ENCODE measurements at places on chromosomes 7 and 10.

DNA sequence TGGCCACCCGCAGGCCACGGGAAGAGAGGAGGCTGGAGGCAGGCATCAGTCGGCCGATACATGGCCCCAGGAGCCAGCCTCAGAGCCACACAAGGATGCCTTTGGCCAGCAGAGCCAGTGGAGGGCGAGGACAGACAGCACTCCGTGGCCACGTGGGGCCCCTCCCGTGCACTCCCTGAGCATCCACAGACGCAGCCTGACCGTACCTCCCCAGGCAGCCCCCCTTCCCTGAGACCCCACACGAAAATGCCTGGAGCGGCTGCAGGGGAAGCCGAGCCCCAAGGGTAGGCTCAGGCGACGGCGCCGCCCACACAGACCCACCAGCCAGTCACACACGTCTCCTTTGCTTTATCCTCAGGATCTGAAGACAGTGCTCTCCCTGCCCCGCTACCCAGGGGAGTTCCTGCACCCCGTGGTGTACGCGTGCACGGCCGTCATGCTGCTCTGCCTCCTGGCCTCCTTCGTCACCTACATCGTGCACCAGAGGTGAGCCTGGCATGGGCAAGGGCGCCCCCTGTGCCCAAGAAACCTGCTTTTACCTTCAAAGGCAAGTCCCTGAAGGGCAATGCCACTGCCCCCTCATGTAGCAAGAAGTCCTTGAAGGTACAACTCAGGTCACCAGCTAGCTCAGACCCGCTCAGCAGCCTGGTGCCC lies 9.0 kb downstream of the ADGRA1 start:
- no peak for DNase-seq

GRCh38 chr7:56063882-56064625 lies at the start of gene SUMF2:
Gene SUMF2, plus strand, starts transcription at chr7:56064286. Its CDS starts 26 bp downstream, at chr7:56064312.
- DNase-seq = peak; percentile 95

DNA sequence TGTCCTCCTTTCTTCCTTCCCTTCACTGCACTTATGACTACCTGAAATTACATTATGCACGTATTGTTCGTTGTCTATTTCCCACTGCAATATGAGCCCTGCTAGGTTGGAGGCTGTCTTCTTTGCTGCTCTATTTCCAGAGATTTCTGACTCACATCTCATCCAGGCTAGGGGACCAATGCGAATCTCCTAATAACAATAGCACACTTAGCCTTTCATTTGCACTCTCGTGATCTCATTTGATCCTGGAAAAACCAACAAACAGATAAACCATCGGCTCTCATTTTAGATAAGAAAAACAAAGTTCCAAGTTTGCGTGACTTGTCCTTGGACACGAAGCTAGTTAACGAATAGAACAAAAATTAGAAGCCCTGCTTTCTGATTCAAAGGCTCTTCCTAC lies 1.4 kb downstream of the ZNF438 start:
- DNase-seq = no peak

- DNase-seq = peak; percentile 65
Observed at GRCh38 chr7:43649755-43650274, 66.9 kb downstream of the STK17A start.

- no peak for DNase-seq
Observed at GRCh38 chr7:50446542-50446960, 3.6 kb downstream of the FIGNL1 start.

DNA sequence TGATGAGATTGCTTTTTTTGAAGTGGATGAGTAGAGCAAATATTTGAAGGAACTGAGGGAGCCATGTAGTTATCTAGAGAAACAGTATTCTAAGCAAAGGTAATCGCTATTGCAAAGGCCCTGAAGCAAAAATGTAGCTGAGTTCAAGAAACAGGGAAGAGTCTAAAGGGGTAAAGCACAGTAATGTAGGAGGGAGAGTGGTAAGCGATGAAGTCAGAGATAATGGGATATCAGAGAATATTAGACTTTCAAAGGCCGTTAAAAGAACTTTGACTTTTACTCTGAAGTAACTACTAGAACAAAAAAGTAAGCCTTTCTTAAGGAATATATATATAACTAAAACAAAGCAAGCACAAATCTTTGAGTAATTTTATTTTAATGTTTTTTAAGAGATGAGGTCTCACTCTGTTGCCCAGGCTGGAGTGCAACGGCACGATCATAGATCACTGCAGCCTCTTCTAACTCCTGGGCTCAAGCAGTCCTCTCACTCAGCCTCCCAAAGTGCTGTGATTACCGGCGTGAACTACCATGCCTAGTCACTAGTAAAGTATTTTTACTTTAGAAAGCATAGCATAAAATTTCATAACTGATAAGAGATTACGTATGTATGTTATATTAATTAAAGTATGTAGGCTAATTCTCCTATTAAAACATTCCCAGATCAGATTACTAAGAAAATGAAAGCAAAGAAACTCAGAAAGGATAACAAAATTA lies 61.7 kb upstream of the OIT3 start:
- DNase-seq = no peak

DNA sequence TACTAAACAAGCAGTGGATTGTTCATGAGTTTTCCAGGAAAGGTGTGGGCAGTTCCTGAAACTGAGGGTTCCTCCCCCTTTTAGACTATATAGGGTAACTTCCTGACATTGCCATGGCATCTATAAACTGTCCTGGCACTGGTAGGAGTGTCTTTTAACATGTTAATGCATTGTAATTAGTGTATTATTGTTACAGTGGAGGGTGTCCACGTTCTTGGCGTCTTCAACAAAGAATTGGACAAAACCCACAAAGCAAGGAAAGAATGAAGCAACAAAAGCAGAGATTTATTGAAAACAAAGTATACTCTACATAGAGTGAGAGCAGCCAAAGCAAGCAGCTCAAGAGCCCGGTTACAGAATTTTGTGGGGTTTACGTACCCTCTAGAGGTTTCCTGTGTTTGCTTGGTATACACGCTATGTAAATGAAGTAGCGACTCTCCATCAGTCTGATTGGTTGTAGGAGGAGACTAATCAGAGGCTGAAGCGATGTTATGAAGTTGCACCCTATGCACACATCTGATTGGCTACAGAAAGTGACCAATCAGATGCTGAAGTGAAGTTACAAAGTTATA lies 175.2 kb downstream of the NSUN6 start:
- no peak for DNase-seq

DNA sequence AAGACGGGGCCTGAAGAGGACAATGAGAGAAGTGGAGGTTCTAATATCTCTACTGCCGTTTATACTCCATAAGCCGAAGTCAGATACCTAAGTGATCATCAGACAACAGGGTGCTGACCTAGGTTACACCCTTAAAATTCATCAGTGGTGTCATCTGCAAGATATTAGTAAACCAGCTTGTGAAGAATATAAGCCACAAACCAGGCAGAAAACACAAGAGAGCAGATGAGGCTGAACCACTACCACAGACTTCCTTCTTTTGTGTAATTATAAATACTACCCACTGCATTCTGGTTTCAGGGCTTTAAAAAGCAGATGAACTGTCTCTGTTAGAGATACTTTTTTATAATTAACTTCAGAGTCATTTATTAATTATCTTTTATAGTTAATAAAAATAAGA lies 69.0 kb upstream of the LRRC17 start:
- no peak for DNase-seq

GRCh38 chr10:48981310-48981907 lies 41.8 kb upstream of the LRRC18 start:
- DNase-seq = peak; percentile 16

DNA sequence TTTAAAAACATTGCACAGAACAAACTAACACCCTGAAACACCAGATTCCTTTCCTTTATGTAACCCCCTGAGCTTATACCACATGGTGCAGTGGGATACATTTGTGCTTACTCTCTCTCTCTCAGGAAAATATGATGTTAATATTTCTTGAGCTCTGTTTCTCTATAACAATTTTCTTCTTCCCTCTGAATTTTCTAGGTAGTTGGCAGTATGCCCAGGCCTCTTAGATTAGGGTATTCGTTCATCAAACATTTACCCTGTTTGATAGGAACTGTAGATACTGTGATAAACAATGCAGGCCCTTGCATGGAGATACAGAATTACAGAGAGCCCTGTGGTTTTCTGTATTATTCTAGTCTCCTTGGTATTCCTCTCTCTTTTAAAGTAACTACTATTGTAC lies 567.8 kb downstream of the IPMK start:
- DNase-seq = no peak
